Stimulated activated CD4-positive, alpha-beta T cell treated with anti-CD3 and anti-CD28 coated beads, TNF-alpha, amount 100 ng/mL, for 24 hours (primary cell): ENCODE measurements at places on chromosomes 2 and 18.

GRCh38 chr18:62957885-62958472 lies 242.6 kb downstream of the PHLPP1 start:
- DNase-seq: peak; percentile 22

- DNase-seq: no peak
Observed at GRCh38 chr2:105391058-105391627, 7.7 kb downstream of the FHL2 start.

- DNase-seq: no peak
Observed at GRCh38 chr18:13313006-13313686, 94.6 kb downstream of the LDLRAD4 start.

DNA sequence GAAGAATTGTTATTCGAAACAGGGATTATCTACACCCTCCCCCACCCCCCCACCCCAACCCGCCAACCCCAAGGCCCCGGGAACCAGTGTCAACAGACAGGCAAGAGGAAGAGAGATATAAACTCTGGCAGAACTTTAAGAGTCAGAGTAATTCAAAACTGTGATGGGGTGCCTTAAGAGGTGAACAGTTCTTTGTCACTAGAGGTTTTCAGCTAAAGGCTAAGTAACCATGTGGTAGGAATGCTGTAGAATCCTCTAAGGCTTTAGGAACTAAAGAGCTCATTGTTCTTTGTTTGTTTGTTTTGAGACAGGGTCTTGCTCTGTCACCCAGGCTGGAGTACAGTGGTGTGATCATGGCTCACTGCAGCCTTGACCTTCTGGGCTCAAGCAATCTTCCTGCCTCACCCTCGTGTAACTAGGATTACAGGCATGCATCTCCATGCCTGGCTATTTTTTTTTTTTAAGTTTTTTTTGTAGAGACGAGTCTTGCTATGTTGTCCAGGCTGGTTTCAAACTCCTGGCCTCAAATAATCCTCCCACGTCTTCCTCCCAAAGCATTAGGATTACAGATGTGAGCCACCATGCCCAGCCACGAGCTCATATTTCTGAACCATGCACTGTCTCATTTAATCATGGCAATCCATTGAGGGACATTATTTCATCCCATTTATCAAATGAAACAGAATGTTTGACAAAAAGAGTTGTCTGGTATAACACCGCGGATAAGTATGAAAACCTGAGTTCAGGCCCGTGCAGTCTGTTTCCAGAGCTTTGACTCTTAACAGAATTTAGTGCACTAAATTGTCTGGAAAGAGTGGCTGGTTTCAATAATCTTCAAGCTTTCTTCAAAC lies 20.8 kb upstream of the TMEM17 start:
- DNase-seq: no peak

DNA sequence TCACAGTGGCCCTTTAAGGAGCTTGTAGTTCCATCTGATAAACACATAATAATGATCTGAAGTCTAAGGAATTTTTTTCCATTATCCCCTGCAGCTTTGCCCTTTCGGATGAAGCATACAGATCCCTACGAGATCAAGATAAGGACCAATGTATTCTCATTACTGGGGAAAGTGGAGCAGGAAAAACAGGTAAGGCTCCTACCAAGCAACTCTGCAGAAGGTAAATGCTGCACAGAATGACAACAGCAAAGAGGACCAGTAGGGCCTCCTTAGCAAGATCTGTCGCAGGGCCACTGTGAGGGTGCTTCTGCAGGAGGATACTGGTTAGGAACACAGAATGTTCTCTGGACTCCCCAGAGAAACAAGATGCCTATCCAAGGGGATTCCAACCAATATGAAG lies 84.6 kb downstream of the MYO1B start:
- no peak for DNase-seq

- no peak for DNase-seq
Observed at GRCh38 chr2:48483506-48483905, 46.4 kb upstream of the STON1 start.

GRCh38 chr2:197075281-197075680 lies 148.8 kb upstream of the PGAP1 start:
- no peak for DNase-seq

- DNase-seq: no peak
Observed at GRCh38 chr2:46485002-46485401, 5.6 kb downstream of the TMEM247 start.

DNA sequence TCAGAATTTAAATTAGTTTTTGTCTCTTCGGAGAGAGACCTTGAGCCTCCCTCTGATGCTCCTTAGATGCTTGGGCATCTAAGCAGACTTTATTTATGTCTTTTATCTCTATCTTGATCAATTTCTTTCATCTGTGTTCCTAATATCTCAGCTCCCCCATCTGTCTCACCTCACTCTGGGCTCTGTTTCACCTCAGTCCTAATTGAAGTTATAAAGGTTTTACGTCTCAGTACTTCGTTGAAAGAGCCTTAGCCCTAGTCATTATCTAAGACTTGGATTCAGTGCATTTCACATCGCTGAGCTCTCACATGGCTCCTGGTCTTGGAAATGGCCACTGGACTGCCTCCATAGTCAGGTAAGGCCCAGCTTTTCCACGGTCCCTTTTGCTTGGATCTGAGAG lies 13.8 kb upstream of the CTLA4 start:
- no peak for DNase-seq

- no peak for DNase-seq
Observed at GRCh38 chr2:36484454-36484853, 113.5 kb downstream of the FEZ2 start.

DNA sequence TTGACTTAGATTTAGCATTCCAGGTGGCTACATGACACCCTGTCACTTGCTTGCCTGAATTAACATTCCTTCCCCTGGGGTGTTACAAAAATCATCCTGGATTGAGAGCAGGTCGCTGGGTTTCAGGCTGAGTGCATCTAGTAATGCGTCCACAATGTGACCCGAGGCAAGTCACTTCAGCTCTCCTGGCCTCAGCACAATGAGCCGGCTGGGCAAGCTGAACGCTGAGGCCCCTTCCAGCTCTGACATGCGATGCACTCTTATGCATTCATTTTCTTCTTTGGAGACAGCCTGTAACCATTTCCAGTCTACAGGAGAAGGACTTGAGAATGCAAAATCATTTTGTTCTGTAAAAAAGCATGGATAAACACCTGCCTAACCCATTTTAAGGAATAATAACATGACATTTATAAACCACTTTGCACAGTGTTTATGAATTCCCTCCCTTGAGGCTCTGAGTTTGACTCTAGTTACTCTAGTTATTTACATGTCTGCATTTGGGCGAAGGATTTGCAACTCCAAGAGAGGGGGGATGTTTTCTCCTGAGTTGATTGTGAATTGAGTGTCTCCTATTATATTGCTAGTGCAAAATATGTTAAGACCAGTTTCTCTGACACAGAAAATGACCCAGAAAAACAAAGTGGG lies 63.0 kb upstream of the CPO start:
- DNase-seq: no peak

DNA sequence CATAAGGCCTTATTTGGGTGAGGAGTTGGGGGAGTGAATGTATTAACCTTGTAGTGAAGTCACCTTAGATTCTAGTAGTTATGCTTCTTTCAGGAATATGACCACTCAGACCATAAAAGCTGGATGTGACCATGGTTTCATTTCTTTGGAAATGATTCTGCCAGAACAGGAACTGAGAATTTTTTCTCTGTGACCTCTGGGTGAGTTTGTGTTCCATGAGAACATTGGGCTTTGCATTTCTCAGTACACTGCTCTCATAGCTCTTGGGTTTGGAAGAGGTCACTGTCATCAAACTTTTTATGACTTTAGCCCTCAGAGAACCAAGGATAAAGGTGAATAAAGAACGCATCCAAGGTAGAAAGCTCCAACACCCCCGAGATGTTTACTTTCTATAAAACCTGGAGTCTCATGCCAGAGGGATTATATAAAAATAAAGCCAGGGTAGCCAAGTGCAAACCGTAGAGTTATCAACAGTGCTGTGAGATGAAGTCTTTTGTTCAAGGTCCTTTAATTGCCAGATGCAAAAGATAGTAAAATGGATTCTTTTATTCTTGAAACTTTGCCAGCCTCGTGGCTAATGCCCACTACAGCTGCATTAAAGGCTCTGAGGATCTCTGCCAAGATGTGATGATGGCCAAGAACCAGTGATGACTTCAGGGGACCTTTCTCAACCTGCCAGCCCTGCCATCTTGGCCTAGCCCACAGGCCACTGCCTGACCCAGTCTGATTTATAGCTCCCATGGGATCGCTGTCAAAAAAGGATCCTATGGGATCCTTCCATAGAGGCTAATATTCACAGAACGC lies 27.8 kb upstream of the MAT2A start:
- DNase-seq: no peak

DNA sequence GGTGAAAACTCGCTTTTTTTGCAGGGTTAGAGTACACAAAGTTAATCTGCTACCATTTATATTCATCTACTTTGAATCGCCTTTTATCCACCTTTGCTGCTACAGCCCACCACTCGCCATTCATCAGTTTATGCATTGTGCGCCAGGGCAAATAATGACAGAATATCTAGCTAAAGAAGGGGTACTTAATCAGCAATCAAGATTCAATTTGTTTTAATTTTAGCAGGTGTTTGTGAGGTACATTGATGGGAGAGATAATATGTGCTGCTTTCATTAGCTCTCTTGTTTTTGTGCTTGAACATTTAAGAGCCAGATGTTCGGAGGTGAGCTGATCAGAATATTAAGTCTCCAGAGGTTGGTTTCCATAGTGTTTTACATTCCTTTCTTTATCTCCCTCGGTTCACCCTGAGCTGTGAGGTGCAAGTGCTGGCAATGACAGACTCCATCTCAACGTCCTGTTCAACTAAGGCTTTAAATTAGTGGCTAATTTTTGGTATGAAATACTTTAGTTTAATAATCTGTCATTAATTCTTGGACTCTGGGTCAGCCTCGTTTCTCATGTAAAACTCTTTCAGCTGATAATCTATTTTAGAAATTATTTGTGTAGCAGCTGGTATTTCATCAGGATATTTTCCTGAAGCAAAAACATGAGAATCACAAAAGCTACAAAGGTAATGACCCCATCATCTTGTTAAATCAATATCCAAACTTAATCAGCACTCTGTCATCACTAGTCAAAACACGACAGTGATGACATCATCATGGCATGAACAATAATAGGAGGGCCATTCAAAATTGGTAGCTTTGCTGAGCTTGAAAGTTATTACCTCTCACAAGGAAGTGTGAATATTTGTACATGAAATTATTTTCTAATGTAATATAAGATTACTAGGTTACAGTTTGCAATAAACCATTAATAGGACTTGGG lies 479.9 kb upstream of the FANCL start:
- no peak for DNase-seq

- no peak for DNase-seq
Observed at GRCh38 chr2:49914281-49914680, 760.0 kb upstream of the FSHR start.

GRCh38 chr18:3493501-3494244 lies 43.7 kb downstream of the TGIF1 start:
- no peak for DNase-seq

DNA sequence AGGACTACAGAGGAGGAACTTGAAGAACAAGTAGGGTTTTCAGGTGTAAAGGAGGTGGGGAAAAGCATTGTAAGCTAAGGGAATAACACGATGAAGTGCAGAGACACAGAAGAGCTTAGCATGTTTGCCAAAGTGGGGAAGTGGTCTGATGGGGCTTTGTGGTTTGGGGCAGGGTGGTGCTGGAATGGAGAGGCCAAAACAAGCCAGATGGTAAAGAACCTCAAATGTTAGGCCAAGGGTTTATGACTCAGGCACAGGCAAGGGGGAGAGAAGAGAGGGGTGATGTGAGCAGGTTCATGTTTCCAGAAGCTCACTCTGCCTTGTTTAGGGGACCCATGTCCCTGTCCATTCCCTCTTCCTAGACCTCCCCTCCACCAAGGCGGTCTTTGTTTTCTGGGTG lies 104.5 kb upstream of the YWHAQ start:
- DNase-seq: no peak

GRCh38 chr18:25818505-25818904 lies 271.9 kb downstream of the SS18 start:
- DNase-seq: no peak

GRCh38 chr2:193373120-193373519 lies 1178.4 kb upstream of the TMEFF2 start:
- DNase-seq: no peak
